ENCODE measurements at places on chromosomes 4 and X.

GRCh38 chr4:171929477-171929876 is 116.3 kb downstream of the GALNTL6 start:
- DNase-seq = no peak

- DNase-seq = no peak
Observed at GRCh38 chr4:177436456-177436855, 5.8 kb downstream of the AGA start.

GRCh38 chrX:107704181-107704580 is 71.4 kb downstream of the TSC22D3 start:
- DNase-seq = no peak

GRCh38 chr4:17650406-17650805 is 36.0 kb downstream of the MED28 start:
- DNase-seq = no peak

- DNase-seq = no peak
Observed at GRCh38 chr4:19725130-19725529, 526.6 kb upstream of the SLIT2 start.

DNA sequence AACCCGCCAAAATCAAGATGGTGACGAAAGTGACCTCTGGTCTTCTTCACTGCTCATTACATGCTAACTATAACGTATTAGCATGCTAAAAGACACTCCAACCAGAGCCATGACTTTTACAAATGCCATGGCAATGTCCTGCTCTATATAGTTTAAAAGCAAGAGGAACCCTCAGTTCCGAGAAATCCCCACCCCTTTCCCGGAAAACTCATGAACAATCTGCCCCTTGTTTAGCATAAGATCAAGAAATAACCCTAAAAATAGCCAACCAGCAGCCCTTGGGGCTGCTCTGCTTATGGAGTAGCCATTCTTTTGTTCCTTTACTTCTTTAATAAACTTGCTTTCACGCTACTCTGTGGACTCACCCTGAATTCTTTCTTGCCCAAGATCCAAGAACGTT is 463.5 kb upstream of the FAM241A start:
- no peak for DNase-seq

DNA sequence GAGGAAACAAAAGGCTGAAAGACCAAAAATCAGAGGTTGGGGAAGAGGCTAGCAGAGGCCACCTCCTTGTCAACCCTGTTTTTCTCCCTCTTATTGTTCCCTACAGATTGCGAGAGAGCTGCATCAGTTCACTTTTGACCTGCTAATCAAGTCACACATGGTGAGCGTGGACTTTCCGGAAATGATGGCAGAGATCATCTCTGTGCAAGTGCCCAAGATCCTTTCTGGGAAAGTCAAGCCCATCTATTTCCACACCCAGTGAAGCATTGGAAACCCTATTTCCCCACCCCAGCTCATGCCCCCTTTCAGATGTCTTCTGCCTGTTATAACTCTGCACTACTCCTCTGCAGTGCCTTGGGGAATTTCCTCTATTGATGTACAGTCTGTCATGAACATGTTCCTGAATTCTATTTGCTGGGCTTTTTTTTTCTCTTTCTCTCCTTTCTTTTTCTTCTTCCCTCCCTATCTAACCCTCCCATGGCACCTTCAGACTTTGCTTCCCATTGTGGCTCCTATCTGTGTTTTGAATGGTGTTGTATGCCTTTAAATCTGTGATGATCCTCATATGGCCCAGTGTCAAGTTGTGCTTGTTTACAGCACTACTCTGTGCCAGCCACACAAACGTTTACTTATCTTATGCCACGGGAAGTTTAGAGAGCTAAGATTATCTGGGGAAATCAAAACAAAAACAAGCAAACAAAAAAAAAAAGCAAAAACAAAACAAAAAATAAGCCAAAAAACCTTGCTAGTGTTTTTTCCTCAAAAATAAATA is 179.9 kb downstream of the AR start:
- no peak for DNase-seq

DNA sequence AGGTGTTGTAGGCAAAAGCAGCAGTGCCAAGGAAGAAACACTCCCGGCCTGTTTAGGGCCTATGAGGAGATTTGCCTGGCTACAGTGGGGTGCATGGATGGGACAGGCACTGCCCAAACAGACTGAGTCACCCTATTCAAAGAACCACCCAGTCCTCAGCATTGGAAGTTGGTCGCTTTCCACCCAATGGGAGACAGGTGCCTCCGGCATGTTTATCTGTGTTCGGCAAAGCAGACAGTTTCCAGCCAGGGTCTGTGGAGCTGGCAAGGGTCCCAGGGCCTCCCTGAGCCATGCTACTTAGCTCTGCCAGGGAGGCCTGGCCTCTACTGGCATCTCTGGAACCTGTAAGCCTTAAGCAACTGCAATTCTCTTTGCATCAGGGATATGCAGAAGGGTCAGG is 165.1 kb upstream of the ATP6AP2 start:
- DNase-seq = no peak

All from stimulated activated CD4-positive, alpha-beta T cell treated with anti-CD3 and anti-CD28 coated beads, Interleukin-15, amount 100 ng/mL, for 48 hours (primary cell).